Stimulated activated CD4-positive, alpha-beta T cell treated with anti-CD3 and anti-CD28 coated beads, Interleukin-15, amount 100 ng/mL, for 1 hour (primary cell): ENCODE measurements at places on chromosomes 2 and 18.
A peak's percentile ranks its signal among the peaks of the same experiment; 100 is the strongest.

GRCh38 chr18:80106482-80107051, 2.5 kb upstream of the ADNP2 start:
- DNase-seq = no peak

DNA sequence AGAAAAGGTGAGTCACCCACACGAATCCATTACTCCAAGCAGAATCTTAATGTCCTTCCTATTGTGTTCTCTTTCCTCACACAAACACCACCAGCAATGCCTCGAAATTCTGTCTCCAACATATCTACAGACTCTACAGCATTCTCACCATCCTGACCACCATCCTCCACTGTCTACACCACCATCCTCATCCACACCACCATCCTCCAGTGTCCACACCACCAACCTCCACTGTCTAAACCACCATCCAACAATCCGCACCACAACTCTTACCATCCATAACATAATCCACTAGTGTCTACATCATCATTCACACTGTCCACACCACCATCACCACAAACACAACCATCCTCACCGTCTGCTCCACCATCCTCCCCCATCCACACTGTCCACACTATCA, 121.6 kb upstream of the ALKAL2 start:
- no peak for DNase-seq

GRCh38 chr2:126879348-126880298, 19.1 kb upstream of the TEX51 start:
- no peak for DNase-seq

GRCh38 chr2:1446301-1446700, 33.0 kb downstream of the TPO start:
- no peak for DNase-seq

DNA sequence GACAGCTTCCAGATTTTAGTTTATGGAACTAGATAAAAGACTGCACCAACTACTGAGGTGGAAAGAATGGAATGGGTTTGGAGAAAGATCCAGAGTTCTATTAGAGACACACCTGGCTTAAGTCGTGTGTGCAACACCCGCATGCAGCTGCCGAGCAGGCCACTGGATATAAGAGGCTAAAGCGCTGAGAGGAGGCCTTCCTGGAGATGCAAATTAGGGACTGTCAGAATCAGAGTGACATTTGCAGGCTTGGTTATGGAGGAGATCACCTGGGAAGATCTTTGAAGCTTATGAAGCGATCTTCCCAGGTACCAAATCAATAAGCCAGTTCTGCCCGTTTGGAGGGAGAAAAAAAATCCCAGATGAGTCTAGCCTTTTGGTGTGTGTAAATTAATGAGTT, 30.4 kb upstream of the KLHL29 start:
- DNase-seq = no peak

DNA sequence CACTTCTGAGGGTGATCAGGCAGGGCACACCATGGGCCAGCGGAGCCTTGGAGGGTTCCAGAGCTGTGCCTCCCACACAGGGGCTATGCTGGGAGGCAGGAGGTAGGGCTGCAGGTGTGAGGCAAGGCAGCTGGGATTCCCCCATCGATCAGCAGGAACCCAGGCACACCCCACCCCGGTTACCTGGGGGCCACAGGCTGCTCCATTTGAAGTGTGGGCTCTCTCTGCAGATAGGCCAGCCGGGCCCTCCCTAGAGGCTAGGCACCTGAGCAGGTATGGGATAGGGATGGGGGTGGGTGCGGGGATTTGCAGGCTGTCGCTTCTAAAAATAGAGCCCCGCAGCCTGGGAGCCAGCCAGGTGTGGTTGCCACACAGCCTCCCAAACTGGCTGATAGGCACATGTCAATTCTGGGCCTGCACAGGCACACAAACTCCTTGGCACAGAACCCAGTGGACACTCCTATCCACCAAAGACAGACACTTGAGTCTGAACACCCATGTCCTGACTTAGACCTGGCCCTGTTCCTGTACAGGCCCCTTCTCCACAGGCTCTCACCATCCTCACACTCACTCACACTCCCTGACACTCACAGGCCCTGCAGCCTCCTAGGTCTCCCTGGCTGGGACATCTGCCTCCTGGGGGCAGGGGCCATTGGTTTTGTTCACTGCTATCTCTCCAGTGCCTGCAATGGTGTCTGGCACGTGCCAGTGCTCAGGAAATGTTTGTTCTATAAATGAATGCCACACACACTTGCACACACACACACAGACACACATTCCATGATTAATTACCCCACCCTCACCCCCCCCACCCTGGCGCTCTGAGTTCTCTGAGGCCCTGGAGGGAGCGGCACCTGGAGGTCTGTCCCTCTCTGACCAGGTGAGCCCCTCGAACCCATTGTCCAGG, 73.4 kb downstream of the ZFP36L2 start:
- DNase-seq = no peak

GRCh38 chr2:8684878-8685696, 3.2 kb downstream of the ID2 start:
- DNase-seq = peak; percentile 46

DNA sequence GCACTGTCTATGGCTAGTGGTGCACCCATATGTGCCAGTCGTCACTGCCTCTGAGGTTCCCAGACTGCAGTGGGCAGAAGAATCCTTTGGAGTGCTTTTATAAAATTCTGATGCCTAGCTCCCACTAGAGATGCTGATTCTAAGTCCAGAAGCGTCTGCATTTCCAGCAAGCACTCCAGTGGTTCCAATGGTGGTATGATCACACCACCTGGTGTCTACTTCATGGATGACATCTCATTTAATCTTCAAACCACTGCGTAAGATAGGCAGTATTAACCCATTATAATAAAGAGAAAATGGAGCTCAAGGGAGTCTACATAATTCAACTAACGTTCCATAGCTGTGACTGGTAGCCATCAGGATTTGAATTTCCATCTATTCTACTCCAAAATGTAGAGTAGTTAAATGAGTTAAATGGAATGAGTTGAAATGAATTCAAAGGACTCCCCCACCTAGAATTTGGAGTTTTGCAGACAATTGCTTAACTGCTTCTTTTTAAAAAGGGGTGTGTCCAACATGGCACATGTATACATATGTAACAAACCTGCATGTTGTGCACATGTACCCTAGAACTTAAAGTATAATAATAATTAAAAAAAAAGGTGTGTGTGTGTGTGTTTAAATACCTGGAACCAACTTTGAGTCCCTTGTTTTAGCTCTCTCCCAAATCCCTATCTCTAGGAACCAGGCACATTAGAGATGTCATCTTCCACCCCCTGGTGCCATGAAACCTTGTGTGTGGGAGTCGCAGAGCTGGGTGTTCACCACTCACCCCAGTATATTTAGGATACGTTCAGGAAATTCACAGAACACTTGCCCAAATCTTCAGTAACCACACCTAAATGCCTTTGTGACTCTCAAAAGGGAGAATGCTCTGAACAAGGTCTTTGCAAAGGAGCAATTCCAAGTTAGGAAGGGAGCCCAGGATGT, 14.1 kb downstream of the LAMA3 start:
- no peak for DNase-seq

- no peak for DNase-seq
These were observed 136.8 kb upstream of the ARL4C start for GRCh38 chr2:234633581-234634230.

DNA sequence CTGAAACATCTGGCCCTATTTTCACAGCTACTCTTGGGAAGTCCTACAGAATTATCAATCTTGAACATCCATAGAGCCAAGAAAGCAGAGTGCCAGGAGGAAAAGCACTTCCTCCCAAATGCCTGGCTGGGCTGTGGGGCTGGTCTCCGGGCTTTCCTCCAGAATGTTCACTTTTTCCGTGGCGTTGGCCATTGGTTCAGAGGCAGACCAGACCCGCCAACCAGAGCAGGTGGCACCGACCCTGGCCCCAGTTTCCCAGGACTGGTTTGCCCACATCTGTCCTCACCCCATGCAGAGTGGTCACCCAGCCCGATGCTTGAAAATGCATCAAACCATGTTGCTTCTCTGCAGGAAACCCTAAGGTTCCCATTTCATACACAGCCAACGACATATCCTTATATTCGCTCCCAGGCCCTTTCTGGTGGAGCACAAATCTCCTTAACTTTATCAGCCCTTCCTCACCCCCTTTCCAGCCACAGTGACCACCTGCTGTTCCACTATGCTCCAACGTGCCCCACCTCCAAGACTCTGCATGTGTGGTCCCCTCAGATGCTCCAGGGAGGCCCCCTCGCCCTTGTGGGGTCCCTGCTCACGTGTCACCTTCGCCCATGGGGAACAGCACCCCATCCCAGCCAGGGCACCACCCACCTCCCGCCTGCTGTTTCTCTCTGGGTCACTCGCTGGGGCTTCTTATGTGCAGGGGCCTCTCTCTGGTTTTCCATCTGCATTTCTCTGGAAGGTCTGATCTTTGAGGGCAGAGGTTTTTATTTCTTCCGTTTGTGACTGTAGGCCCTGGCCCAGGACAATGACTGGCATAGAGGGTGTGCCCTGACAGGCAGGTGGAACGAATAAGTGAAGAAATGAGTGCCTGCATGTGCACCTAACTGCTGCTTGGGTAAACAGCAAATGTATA, 92.9 kb downstream of the PXDN start:
- DNase-seq = no peak

DNA sequence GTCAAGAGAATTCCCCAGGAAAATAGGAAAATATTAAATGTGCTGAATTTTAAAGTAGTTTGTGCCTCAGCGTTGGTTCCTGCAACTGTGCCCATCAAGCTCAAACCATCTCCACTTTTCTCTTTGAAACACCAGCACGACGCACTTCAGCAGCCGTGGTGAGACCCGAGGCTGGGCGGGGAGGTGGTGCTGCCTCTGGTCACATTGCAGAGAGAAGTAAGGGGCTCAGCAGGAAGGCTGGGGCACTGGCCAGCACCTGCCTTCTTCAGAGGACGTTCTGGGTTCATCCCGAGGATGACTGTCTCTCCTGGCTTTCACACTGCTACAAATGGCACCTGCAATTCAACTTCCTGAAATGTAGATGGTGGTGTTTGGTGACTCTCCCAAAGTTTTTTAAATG, 323.7 kb upstream of the SALL3 start:
- DNase-seq = no peak

DNA sequence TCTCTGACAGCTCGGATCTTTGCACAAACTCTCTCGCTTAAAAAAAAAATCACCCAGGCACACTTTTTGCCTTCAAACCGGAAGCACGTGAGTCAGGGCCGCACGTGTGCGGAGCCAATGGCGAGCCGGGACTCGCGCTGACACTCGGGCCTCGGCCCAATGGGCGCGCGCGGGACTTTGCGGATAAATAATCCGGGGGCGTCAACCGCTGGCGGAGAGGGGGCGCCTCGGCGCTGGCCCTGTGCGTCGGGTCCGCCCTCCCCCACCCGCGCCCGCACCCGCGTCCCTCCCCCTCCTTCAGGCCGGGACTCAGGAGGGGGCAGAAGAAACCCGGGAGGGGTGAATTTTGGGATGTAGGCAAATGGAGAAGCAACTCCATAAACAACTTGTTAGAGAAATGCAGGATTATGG, 319 bp upstream of the EN1 start:
- DNase-seq = no peak

DNA sequence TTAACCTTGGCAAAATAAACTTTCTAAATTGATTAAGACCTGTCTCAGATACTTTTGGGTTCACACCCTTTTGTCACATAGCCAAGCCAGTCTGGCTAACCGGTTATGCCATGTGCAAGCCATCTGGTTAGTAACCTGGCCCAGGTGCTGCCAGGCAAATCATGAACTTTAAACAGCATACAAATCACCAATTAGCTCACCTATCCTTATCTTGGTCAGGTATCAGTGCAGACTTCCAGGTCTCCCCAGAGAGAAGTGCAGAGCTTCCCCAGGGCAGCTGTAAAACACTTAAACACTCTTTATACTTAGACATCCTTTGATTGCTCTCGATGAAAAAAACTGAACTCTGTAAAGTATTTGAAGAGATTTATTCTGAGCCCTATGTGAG, 14.9 kb upstream of the MC5R start:
- no peak for DNase-seq

DNA sequence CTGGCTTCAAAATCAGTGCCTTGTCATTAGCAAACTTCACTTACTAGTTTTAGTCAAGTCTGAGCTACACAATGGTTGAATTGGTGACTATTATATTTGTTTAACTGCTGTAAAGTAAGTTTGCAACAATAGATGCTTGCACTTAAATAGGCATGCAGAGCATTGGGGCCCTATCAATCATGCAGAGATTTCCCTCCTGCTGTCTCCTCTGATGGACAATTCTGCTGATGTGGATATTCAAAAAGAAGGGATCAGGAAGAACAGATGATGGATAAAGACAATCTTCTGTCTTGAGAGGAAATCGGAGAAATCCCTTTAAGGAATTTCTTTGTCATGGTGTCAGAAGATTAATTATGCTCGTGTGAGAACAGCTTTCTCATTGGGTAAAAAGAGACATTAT, 89.0 kb downstream of the GREB1L start:
- DNase-seq = no peak

DNA sequence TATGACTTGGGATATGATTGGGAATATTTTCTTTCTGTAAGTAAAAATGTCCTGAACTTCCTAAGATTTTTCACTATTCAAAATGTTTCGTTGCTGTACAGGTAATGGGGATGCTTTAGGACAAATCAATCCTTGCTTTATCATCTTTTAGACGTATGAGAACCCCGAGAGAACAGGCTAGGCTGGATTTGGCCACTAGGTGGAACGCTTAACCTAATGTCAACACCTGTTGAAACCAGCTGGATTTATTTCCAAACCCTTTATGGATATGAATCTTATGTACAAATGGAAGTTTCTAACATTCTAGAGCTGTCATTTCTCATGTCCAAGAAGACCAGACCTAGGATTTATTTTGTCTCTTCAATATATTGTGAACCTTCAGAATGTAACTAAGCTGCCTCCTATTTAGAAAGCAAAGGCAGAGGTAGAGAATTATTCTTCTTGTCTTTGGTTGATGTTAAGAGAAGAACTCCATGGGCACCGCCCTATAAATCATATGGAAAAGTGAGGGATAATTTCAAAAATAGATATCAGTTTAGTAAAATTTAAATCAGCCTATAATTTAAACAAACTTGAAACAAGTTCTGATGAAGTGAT, 96.7 kb downstream of the PMAIP1 start:
- no peak for DNase-seq

DNA sequence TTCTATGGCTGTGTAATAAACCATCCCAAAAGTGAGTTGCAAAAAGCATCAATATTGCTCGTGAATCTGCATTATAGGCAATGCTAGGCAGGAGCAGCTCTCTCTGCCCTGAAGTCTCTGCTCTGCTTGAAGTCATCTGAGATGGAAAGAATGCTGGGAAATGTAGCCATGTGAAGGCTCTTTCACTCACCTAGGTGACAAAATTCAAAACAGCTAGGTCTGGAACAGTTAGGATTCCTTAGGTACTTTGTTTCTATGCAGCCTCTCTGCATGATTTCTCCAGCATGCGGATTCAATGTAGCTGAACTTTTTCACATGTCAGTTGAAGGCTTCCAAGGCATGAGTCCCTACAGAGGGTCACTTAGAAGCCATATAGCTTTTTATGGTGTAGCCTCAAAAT, 1383.7 kb downstream of the LRP1B start:
- DNase-seq = no peak

DNA sequence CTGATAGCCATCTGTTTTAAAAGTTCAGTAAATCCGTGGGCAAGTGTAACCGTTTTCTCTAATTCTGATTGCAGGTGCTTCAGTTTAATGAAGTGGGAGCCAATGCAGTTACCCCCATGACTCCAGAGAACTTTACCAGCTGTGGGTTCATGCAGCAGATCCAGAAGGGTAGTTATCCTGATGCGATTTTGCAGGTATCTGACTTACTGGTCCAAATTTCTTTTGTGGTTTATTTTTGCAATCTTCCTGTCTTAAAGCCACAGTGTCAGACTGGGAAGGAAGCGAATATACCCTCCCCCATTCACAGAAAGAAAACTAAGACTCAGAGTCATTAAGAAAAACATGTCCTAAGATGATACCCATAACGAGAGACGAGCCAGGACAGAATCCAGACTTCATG, 7.7 kb downstream of the SERPINB2 start:
- no peak for DNase-seq
